ENCODE measurements at places on chromosomes 4 and X.

GRCh38 chr4:138659812-138660316, 355.7 kb upstream of the NOCT start:
- DNase-seq: no peak

DNA sequence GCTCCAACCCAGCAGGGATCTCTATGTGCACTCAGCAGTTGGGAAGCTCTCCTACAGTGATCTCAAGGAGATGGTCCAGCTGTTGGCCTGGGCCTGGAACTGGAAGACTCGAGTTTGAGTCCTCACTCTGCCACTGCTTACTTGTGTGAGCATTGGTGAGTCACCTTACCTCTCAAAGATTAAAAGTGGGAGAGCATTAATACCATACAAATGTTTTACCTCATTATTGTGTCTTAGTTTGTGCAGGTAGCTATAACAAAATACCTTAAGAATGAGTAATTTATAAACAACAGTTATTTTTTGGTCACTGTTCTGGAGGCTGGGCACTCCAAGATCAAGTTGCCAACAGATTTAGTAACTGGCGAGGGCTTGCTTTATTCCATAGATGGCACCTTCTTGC, 21.4 kb upstream of the ZNF827 start:
- DNase-seq: no peak

GRCh38 chr4:3403348-3403906, 38.3 kb upstream of the HGFAC start:
- DNase-seq: no peak

DNA sequence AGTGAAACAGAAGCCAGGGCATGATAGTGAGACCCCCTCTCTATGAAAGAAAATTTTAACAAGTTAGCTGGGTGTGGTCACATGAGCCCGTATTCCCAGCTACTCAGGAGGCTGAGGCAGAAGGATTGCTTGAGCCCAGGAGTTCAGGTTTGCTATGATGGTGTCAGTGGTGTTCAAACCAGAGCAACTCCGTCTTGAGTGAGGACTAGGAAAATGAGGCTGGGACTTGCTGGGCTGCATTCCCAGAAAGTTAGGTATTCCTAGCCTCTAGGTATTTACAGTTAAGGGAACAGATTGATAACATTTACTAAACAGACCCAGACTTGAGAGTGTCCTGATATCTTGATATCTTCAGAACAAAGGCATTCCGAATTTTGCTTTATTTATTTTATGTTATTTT, 37.0 kb upstream of the NOCT start:
- DNase-seq: no peak

DNA sequence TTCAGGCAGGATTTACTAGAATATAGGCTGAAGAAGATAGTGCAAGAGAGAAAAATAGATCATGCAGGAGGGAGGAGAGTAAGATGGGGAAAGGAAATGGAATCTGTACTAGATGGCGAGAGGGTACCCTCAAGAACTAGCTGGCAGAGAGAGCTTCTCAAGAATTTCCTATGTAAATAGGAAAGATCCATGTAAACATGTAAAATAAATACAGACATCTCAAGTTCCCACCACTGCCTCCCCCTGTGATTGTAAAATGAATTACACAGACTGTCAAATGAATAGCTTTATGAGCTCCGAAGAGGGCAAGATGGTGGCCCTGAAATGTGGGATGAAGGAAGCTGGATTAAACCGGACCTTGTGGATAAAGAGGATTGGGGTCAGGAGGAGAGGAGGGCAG, 178.0 kb downstream of the PALLD start:
- peak; percentile 27 for DNase-seq

DNA sequence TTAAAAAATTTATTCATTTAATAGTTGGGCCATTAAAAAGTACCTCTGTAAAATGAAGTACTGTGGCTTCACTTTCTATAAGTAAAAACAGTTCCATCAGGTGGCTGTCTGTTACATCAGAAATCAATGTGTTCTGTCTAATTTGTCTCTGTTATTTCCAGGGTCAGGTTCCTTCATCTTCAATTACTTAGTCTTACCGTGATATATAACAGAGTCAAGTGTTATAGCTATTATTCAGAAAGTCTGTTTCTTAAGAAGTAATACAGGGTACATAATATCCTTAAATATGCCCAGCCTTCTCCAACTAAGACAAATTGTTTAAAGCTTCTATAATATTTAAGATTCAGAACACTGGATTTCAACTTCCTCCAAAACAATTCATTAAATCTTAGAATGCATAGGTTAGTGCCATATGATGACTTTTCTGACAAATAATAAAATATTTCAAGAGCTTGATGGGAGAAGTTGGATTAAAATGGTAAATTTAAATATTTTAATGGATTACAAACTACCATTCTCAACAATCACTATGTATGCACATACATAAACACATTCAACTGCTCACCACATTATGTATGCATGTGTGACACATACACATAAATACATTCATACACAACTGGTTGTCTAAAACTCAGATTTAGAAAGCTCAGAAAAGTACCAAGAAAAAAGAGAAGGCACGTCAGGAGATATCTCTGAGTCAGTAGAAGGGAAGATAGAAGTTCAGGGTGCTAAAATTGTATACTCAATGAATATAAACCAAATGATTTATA, 268.5 kb downstream of the PRDM5 start:
- DNase-seq: no peak

Data from iris pigment epithelial cell (primary cell).